NCI-H2171 (cell line): ENCODE measurements at places on chromosomes 11 and 22.

DNA sequence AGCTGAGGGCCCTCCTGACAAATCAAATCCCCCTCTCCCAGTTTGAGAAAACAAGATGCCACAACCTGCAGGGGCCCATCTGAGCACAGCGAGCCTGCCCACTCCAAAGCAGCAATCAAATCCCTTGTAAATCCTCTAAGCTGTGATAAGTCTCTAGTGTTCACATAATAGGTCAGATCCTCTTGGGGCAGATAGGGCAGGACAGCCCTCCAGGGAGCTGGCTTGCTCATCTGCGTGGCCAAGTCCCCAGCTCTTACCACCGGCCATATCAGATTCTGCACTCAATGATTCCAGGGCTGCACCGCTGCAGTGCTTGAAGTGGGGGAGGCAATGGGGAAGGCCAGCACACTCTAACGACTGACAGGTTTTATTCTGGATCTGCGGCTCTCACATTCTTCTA, 29.6 kb upstream of the FLI1 start:
- no peak for DNase-seq

DNA sequence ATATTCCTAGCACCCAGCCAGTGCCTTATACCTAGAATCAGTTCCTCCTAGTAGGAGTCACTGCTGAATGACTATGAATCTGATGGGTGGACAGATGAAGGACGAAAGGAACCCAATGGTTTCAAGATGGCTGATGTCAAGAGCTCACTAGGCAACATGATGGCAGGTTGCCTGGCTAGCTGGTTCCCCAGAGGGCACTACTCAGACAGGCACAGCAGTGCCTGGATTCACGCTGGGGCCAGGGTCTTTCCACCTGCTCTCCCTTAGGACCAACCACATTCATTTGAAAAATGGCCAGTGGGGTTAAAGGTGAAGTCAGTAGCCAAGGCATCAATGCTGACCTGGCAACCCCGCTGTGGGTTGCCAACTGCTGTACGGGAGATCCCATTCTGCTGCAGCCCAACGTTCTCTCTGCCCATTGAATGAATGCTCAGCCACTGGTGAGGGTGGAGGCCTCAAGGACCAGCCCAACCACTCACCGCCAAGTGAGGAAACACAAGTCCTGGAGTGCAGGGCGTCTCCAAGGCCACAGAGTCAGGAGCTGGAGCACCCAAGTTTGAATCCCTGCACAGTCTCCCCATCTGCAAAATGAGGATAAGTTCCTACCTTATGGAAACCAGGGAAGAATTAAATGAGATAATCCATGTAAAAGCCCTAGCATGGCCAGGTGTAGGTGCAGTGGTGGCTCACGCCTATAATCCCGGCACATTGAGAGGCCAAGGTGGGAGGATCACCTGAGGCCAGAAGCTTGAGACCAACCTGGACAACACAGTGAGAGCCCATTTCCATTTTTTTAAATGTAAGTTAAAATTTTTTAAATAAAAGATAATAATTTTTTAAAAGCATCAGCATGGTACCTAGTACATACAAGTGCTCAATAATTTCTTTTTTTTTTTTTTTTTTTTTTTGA, 12.4 kb downstream of the MYH9 start:
- DNase-seq: no peak

DNA sequence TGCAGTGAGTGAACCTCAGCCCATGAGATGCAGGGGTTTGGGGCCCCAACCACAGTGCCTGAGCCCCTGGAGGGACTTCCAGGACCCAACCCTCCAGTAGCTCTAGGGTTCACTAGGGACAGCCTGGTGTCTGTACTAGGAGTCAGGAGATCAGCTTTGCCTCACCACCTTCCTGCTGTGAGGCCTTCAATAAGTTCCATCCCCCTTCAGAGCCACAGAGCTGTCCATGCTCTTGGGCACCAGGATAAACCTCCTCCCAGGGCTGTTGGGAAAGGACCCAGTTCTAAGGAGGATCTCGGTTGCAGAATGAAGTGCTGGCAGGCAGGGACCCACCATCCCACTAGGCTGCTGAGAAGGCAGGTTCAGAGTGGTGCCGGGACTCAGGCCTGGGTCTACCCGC, 9.7 kb downstream of the ARHGEF17 start:
- no peak for DNase-seq

DNA sequence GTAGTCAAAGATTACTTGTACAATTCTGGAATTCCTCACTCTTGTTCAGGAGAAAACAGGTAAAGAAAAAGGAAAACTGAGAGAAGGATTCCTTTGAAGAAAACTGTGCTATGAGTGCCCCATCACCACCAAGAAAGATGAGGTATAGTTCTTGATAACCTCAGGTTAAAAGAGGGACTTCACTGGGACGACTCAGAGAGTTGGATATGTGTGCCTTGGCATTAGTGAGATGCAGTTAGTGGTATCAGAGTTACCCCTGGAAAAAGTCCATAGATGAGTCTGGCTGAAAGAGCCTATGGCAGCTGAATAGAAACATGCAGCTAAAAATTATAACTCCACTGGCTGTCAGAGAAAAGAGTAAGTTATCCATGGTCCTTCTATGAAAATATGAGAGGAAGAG, 28.8 kb downstream of the LPXN start:
- DNase-seq: no peak

- no peak for DNase-seq
Observed at GRCh38 chr11:35587972-35588371, 30.3 kb upstream of the FJX1 start.

DNA sequence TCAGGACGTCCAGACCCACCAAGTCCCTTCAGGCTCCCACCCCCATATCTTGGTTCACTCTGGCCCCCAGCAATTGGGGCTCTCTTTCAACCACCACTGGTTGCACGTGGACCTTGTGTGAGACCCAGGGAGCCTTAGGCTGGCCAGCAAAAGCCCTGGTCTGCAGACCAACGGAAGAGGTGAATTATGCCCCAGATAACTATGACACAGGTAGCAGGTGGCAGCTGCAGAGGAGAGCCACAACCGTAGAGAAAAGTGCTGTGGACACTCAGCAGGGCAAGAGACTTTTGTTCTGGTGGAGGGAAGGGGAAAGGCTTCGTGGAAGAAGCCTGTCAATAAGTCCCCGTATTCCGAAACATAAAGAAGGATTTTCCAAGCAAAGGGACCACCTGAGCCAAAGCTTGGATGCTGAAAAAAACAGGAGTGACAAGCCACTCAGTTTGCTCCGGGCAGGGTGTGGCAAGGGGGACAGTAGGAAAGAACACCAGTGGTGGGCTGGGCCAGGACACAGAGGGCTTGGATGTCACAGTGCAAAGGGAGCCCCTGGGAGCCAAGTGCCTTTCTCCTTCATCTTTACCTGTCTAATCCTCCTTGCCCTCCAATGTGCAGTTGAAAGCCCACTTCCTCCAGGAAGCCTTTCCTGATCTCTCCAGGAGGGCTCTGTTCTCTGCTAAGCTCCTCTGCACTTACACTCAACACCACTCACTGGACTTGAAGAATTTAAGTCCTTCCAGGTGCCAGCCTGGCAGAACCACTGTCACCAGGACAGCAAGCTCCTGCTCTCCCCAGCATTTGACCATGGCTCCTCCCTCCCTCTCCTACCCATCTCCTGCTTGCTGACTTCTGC, 264.7 kb downstream of the BUD13 start:
- DNase-seq: no peak

- DNase-seq: no peak
Observed at GRCh38 chr11:117502015-117502778, 174.5 kb downstream of the CEP164 start.

DNA sequence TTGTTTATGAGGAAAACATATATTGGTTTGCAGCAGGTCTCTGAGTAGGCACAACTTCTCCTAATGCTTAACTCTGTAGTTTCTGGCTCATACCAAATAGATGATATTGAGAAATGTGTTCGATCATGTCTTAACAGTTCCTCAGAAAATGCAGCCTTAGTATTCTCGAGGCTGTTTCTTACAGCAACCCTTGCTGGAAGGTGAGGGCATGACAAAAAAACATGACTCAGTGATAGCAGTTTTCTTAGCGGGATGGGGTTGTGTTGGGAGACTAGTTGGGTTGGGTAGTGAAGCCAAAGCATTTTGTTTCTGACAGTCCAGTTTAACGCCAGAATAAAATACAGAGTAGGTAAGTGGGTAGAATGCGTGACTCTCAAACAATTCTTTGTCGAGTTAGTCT, 94.7 kb upstream of the PARVA start:
- no peak for DNase-seq

DNA sequence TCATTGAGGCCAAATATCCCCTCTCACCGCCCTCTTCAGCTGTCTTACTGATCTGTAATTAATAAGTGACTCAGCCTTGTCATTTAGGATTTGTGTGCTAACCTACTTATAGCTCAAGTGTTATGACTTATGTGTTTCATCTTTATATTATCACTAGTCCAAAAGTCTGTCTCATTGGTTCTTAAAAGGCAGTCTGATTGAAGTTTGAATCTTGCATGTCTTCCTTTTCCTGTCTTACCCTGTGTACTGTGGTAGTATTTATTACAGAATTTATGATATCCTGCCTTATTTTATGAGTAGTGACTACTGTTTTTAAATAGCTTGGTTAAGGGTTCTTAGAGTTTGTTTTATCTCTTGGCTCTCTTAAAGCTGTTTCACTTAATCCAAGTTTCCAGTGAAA, 6.3 kb downstream of the DEPDC7 start:
- no peak for DNase-seq

DNA sequence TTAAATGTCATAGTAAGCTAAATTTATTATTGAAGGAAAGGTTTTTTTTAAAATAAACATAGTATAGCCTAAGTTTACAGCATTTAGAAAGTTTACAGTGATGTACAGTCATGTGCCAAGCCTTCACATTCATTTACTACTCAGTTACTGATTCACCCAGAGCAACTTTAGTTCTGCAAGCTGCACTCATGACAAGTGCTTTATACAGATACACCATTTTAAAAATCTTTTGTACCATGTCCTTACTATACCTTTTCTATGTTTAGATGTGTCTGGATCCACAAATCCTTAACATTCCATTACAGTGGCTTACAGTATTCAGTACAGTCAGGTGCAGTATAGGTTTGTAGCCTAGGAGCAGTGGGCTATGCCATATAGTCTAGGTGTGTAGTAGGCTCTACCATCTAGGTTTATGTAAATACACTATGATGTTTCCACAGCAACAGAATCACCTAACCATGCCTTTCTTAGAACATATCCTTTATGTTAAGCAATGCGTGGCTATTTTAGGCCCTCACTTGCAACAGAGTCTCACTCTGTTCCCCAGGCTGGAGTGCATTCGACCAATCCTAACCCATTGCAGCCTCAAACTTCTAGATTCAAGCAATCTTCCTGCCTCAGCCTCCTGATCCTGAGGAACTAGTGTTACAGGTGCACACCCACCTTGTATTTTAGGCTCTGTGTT, 79.5 kb upstream of the SLC25A18 start:
- no peak for DNase-seq

DNA sequence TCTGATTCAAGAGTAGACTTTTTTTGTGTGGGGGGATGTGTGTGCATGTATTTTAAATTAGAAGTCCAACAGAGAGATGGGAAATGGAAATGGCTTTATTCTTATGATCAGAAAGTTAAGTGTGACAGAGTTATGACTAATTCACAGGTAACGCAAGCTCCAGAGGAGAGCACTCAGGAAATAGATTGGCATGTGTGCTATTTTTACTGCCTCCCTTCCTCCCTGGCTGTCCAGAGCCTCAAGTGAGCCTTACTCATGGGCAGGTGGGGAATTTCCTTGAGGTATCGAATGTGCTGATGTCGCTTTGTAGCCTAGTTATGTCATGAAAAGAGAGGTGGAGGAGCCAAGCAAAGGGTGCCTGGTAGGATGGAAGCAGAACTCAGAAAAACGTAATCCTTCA, 70.3 kb upstream of the BDNF start:
- DNase-seq: no peak

- no peak for DNase-seq
Observed at GRCh38 chr11:4195909-4196308, 101.3 kb downstream of the RRM1 start.

GRCh38 chr11:116162086-116162885, 610.5 kb downstream of the BUD13 start:
- DNase-seq: no peak

- no peak for DNase-seq
Observed at GRCh38 chr11:80457823-80458222, 1017.0 kb upstream of the TENM4 start.

GRCh38 chr11:1049431-1049891, 12.9 kb upstream of the MUC6 start:
- peak; percentile 45 for DNase-seq

GRCh38 chr11:107118025-107118720, 99.9 kb upstream of the GUCY1A2 start:
- DNase-seq: no peak

DNA sequence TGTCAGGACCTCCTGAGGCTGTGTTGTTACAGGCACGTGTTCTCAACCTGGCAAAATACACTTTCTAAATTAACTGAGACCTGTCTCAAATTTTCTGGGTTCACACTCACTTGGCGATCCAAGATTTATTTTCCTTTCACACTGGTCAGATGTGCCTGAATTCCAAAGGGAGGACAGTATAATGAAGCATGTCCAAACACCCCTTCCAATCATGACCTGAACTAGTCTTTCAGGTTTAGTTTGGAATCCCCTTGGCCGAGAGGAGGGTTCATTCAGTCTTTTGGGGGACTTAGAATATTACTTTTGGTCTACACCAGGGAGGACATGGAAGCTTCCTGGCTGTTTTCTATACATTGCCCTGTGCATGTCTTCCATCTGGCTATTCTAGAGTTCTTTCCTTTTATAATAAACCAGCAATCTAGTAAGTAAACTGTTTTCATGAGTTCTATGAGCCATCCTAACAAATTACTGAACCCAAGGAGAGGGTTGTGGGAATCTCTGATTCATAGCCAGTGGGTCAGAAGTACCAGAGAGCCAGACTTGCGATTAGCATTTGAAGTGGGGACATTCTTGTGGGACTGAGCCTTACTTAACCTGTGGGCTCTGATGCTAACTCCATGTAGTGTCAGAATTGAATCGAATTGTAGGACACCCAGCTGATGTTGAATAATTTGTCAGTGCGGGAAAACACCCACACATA, 14.8 kb upstream of the TMEM216 start:
- DNase-seq: no peak
